NCI-H69 (cell line): ENCODE measurements at places on chromosomes 3 and 15.

DNA sequence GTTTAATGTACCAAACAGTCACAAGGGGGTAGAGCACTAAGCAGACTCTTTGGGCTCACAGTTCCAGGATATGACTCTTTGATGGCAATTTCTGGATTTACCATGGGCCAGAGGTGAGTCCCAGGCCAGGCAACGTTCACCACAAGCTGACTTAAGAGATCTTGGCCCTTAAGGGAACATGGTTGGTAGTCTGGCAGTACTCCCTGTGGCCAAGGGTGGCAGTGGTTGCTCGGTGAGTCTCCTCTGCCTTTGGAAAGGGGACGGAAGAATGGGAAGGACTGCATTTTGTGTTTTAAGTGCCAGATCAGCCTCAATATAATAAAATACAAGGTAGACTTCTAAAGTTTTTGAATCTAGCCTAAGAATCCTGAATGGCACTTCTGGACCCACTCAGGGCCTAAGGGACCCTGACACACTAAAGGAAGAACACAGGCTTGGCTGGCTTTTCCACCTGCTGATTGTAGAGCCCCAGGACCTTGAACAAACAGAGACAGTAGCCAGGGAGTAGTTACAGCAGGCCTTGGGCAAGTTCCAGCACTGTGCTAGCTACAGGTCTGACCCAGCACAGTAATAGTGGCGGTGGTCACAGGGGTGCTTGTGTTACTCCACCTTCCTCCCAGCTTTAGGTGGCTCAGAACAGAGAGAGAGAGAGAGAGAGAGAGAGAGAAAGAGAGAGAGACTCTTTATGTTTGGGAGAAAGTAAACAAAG is 730.7 kb upstream of the ALCAM start:
- peak; percentile 4 for DNase-seq

GRCh38 chr3:67421912-67422311 is 232.5 kb downstream of the SUCLG2 start:
- DNase-seq: no peak

GRCh38 chr3:50270422-50271224 is 1.7 kb downstream of the SEMA3B start:
- no peak for DNase-seq

GRCh38 chr15:76135516-76135915 is 75.7 kb downstream of the TMEM266 start:
- no peak for DNase-seq

DNA sequence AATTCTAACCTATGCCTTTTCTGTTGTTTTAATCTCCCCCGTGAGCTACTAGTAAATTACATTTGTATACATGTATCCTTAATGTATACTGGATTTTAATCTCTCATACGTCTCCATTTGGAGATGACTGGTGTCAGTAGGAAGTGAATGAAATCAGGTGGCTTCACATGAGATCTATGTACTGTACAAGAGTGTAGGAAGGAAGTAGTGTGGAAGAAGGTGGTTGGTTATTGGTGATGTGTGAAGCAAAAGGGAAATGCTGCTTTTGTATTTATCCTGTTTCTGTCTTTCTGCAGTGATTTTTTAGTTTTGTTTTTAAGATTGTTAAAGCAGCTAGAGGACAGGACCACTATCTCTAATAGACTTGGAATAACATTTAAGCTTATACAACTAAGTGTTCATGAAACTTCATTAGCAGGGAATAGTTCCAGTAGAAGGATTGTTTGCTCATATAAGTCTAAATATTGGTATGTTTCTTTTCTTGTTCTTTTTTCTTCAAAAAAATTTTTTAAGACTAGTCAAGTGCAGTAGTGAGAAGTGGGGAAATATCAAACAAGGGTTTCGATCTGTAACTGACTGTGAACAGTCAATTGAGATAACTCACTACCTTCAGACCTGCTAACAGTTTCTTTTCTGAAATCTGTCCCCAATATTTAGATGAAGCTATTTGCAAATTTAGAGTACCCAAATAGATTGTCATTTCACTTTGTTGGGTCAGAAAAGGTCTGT is 15.3 kb downstream of the SNX1 start:
- DNase-seq: no peak

GRCh38 chr3:129412542-129413198 is 15.8 kb downstream of the EFCAB12 start:
- no peak for DNase-seq

DNA sequence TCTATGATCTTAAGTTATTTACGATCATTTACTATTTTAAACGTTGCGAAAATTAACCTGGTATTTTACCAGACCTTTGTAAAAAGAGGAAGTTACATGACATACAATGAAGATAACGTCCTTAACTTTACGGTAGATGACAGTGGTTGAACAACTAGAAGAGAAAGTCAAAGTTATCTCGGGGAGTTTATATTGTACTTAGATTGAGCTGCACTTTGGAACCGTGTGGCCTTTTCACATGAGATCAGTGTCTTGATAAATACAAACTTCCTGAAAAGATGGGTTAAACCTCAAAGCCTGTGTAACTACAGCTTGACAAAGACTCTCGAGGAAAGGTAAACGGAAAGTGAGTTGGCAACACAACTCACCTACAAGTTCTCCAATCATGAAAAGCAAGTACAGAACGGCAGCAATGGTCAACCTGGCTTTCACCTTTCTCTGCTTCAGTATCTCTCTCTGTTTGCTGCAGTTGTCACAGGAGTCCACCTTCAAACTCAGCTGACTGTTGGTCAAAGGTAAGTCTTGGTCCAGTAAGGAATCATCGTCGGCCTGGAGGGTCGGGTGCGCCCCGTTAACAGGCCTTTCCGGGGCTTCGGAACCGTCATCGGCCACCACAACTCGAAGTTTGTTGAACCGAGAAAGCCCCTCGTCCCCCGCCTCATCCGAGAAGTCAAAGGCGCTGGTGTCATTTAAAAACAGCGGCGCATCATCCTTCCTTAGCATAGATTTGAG is 793 bp downstream of the SLC30A4 start:
- peak; percentile 40 for DNase-seq

DNA sequence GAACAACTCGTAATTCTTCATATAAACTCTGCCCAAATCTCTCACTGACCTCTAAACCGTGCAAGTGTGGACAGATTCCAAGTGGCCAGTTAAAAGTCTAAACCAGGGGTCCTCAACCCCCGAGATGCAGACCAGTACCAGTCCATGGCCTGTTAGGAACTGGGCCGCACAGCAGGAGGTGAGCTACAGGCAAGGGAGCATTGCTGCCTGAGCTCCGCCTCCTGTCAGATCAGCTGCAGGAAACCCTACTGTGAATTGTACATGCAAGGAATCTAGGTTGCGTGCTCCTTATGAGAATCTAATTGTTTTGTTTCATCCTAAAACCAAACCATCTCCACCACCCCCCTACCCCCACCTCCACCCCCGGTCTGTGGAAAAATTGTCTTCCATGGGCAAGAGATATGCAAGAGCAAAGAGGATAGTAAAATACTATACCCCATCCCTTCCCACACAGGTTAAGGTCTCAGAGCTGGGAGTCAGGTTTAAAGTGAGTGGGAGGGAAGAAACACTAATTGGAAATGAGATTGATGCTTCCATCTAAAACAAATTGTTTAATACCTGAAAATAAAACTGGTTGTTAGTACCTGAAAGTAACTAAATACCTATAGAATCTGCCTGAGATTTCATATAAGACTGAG is 54.0 kb downstream of the POLQ start:
- DNase-seq: no peak
